ENCODE measurements at places on chromosomes 4 and X. TPM values are rescaled to one million over a fixed set of nuclear protein-coding genes. Genes with fewer than 3 reads are reported as not detected.

GRCh38 chr4:163790231-163790630 is 295.7 kb downstream of the TMA16 start:
- no peak for DNase-seq

- no peak for DNase-seq
These were observed 127.3 kb downstream of the CBR4 start for GRCh38 chr4:168882650-168883233.

Gene PDS5A
- polyA plus RNA-seq = 56.6 TPM

Gene TMEM31
- not detected for polyA plus RNA-seq

Gene SMARCA5
- polyA plus RNA-seq = 37.1 TPM

Gene COL4A6
- polyA plus RNA-seq = not detected

Gene STAP1
- 2.8 TPM for polyA plus RNA-seq

DNA sequence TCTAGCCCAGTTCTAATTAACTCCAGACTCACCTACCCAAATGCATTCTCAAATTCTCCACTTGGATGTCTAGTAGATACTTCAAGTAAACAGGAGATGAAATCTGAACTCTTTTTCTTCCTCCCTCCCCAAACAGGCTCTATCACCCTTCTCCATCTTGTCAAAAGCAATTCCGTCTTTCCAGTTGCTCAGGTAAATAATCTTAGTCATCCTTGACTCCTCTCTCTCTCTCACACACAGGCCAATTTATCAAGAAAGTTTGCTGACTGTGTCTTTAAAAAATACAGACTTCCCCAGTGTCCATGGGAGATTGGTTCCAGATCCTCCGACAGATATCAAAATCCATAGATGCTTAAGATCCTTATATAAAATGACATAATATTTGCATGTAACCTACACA is 12.9 kb downstream of the TXK start:
- no peak for DNase-seq

GRCh38 chrX:32533848-32534247 is 677.5 kb downstream of the DMD start:
- DNase-seq = no peak

Gene MAGEE2
- not detected for polyA plus RNA-seq

Gene DCAF8L2
- polyA plus RNA-seq = not detected

Gene BEX5
- 12.0 TPM for polyA plus RNA-seq

DNA sequence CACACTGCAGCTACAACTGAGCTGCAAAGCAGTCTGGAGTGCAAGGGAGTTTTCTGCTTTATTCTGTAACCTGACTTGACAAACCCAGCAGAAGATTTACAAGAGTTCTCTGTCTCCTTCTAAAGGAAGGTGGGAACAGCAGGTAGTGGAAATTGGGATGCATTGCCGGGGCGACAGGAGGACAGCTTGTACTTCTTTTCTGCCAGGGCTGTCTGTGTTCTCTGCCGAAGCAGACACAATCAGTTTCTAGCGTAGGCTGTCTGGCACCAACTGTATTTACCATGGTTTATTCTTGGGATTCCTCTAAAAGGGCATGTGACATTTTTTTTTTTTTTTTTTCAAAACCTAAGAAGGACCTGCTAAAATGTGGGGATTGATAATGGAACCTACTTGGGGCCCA is 190.8 kb upstream of the GK2 start:
- DNase-seq = no peak

DNA sequence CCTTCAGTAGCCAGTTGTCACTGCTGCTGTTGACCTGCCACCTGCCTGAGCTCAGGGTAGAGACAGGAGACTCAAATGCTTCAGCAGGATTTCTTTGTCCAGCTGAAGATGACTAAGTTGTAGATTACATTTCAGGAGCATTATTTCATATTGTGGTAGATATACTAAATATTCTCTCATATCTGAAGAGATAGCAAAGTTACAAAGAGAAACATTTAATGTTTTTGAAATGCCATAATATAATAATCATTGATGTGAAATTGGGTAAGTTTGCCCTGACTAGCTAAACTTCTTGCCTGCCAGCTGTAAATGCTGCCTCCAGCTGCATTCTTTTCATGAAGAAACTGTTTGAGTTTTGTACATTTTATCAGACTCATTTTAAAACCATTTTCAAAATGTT is 247.6 kb upstream of the CNKSR2 start:
- DNase-seq = no peak

- DNase-seq = no peak
These were observed 106.8 kb upstream of the VAMP7 start for GRCh38 chrX:155774387-155774786.

- no peak for DNase-seq
These were observed 10.3 kb upstream of the CXCL2 start for GRCh38 chr4:74109116-74109869.

DNA sequence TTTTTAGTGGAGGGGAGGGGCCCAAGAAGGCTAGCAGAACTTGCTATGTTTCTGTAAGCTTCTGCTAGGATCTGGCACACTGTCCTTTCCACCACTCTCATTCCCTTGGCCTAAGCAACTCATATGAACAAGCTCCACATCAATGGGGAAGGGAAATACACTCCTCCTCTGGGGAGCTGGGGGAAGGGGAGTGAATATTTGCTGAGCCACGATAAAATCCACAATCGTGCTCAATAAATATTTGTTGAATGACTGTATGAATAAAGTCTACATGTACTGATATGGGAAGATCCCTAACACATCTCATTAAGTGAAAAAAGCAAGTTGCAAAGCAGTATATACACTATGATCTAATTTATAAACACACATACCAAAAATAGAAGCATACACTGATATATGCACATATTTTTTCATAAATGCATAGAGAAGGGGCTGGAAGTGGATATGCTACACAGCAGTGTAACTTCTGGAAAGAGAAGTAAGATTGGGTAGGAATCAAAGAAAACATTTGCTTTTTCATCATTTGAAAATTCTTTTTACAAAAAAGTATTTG is 95.8 kb upstream of the EFHC2 start:
- no peak for DNase-seq

- DNase-seq = no peak
These were observed at the start of gene PABPC4L for GRCh38 chr4:134201216-134202161. Gene PABPC4L (minus strand): TSS chr4:134201789. CDS start chr4:134201019, 770 bp downstream.

Gene FANCB
- polyA plus RNA-seq = 4.2 TPM

GRCh38 chr4:44914223-44914622 is 187.9 kb upstream of the GNPDA2 start:
- DNase-seq = no peak

GRCh38 chr4:38073596-38074234 is 113.5 kb downstream of the PTTG2 start:
- DNase-seq = no peak

Gene FAM193A
- 4.4 TPM for polyA plus RNA-seq

Gene CTAG1A
- not detected for polyA plus RNA-seq

DNA sequence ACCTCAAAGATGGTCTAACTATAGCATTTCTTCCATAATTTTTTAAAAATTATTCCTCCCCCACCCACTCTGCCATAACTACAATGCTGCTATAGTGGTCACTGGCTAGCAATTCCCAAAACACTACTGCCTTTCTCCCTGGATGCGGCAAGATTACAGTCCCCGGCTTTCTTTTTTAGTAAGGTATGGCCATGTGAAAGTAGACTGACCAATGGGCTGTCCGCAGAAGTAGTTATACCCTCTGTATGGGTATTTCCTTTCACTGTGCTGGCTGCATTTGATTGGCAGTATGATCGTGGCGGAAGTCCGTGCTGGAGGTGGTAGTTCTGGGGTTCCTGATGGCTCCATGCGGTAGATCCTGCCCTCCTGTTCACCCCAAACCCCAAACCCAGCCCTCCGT is 166.0 kb downstream of the FBXO8 start:
- DNase-seq = no peak

DNA sequence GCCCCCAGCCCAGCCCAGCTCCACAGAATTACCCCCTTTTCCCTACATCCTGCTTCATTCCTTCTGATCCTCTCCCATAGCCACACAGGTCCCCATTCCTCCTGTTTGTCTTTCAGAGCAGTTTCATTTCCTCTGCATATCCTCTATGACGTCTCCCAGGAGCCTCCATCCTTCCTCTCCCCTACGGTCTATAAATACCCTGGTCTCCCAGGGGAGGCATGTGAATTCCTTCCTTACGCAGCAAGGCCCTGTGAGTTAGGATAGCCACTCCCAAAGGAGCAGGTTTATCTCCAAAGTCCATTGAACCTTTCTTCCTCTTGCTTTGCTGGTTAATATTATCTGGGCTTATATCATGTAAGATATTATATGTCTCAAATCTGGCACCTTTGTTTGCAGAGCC is 8.4 kb upstream of the APLN start:
- DNase-seq = no peak

- DNase-seq = no peak
These were observed 11.8 kb downstream of the IGFBP7 start for GRCh38 chr4:57098415-57098814.

- no peak for DNase-seq
These were observed 1272.7 kb downstream of the C4orf33 start for GRCh38 chr4:130368668-130369067.

- DNase-seq = no peak
These were observed at the start of gene CXCL9 for GRCh38 chr4:76007089-76007862. Gene CXCL9 (minus strand): TSS chr4:76007509. CDS start chr4:76007449, 60 bp downstream.

Gene ARHGEF6
- polyA plus RNA-seq = 77.7 TPM

Gene SERTM2
- not detected for polyA plus RNA-seq

Gene ARHGEF38
- polyA plus RNA-seq = 0.30 TPM

DNA sequence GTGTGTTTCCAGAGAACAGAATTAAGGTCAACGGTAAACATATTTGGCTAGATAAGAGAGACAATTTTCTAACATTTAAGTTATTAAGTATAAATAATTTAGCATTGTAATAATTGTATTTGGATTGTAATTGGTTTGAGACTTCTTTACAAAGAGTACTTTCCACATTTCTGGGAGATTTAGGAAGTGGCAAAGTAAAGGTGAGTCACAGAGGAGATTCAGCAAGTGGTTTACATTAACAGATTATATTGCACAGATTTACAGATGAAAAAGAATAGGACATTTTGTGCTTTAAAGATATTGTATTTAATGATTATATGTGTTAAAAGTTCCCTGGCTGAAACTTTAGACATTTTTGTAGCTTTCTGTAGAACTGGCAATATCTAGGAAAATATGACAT is 584.4 kb upstream of the AADAT start:
- no peak for DNase-seq

GRCh38 chr4:102959496-102959895 is 60.0 kb downstream of the SLC9B1 start:
- no peak for DNase-seq

- no peak for DNase-seq
These were observed 44.0 kb upstream of the ZCCHC12 start for GRCh38 chrX:118779581-118779980.
